Upper lobe of right lung (tissue), 1 donor: ENCODE measurements at places on chromosomes 5 and 9. TPM values are rescaled to one million over a fixed set of nuclear protein-coding genes. Genes with fewer than 3 reads are reported as not detected.

The ANKRD31 gene
- total RNA-seq, result 0.14 TPM

The TMEM252 gene
- not detected for total RNA-seq

The DNAI1 gene
- not detected for total RNA-seq

The GLRA1 gene
- not detected for total RNA-seq

The PHF24 gene
- 0.23 TPM for total RNA-seq

The PCDHB11 gene
- 2.0 TPM for total RNA-seq

DNA sequence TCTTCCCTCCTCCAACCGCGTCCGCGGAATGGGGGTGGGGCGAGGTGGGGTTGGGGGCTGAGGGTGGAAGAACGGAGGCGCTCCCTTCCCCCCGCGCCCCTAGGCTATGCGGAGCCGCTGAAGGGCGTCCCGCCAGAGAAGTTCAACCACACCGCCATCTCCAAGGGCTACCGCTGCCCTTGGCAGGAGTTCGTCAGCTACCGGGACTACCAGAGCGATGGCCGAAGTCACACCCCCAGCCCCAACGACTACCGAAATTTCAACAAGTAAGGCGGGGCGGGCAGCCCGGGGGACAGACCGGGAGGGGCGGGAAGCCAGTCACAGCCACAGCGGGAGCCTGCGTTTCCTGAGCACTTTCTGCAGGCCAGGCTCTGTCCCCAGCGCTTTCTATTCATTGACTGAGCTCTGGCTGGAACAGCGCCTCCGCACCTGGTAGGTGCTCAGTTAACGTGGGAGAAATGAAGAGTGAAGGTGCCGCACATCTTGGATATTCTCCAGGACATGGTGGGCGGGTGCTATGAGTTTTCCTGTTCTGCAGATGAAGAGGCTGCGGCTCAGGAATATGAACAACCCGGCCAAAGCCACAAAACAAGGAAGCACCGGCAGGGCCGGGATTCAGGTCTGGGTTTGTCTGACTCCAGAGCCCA, 11.3 kb downstream of the MYOZ3 start:
- H3K27ac ChIP-seq, result no peak overlapping the region
- H3K27me3 ChIP-seq, result no peaks in the 10 kb centered on the region
- H3K36me3 ChIP-seq, result no peaks in the 10 kb centered on the region
- peak; percentile 75 for DNase-seq
- peak overlapping the region; percentile 60 for H3K4me3 ChIP-seq

GRCh38 chr9:4108754-4109465, 191.0 kb downstream of the GLIS3 start:
- H3K36me3 ChIP-seq, result no peaks in the 10 kb centered on the region
- H3K4me3 ChIP-seq, result no peak overlapping the region
- H3K4me1 ChIP-seq, result peaks cover 7% of the 10 kb centered on the region

DNA sequence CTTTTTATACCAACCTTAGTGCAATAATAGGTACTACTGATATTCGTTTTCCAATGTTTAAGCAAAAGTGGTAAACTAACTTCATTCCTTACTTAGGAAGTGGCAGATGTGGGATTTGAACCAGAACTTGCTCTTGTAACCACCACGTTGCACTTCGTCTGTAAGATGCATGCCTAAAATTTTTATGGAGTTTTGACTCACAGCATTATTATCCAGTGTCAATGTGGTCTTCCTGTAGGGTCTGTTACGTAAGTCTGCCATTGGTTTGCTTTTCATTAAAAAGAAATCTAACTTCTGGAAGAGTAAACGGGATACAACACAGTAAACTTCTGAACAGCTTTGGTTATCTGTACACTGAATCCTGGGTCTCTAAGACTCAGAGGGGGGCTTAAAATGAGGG, 521.0 kb upstream of the WWC1 start:
- H3K4me3 ChIP-seq, result no peak overlapping the region
- no peaks in the 10 kb centered on the region for H3K36me3 ChIP-seq
- no peaks in the 10 kb centered on the region for H3K4me1 ChIP-seq
- H3K27ac ChIP-seq, result no peak overlapping the region
- DNase-seq, result no peak
- H3K27me3 ChIP-seq, result peaks cover 5% of the 10 kb centered on the region

DNA sequence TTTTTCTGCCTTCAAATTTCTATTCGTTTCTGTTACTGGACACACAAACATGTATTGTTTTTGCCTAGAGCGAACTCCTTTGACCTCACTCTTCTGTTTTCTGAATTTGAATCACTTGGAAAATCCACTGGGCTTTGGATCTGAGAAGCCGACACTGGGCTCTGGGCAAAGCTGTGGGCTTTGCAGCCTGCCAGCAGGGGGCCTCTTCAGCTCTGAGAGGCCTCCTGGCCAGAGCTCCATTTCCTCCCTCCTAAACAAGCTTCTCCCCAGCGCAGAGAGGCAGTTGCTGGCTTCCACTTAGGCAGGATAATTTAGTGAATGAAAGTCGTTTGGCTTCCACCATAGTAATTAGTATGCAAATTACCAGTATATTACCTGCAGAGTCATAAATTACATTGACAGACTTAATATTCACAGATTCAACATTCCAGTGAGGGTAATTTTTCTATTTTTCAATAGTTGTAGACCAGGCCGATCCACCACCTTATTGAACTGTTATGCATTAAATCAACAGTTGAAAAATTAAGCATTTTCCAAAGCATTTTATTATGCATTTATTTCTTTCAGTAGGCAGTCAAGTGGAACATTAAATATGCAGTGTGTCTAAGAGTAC, 104.0 kb upstream of the ZNF366 start:
- H3K36me3 ChIP-seq, result no peaks in the 10 kb centered on the region
- peak; percentile 82 for DNase-seq
- H3K4me3 ChIP-seq, result no peak overlapping the region

- H3K4me3 ChIP-seq, result no peak overlapping the region
- H3K27ac ChIP-seq, result no peak overlapping the region
- no peaks in the 10 kb centered on the region for H3K27me3 ChIP-seq
- H3K4me1 ChIP-seq, result no peaks in the 10 kb centered on the region
- DNase-seq, result no peak
Observed at GRCh38 chr9:3793971-3794383, 268.2 kb upstream of the RFX3 start.
